GM10248 (cell line): ENCODE measurements at places on chromosomes 16 and 17.

GRCh38 chr16:24855678-24856077 is 9.9 kb downstream of the SLC5A11 start:
- no peak for DNase-seq

- DNase-seq = no peak
These were observed 6.3 kb downstream of the TPPP3 start for GRCh38 chr16:67386861-67387455.

DNA sequence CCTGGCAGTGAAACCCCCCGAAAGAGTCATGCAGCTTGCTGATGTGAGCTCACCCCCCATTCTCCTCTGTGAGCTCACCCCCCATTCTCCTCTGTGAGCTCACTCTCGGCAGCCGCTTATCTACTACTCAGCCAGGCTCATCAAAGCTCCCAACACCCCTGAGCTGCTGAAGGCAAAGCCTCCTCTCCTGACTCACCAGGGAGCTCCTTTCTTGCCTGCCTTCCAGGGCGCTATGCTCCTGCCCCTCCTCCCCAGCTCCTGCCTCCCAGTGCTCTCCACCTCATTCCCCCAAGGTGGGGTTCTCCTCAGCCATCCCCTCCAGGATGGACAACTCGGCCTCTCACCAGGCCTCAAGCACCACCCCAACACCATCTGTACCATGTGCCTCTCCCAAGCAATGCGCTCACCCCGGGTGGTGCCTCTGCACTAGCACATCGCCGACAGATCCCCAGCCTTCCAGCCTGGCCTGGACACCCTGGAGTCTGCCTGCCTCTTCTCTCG is 27.7 kb upstream of the FAAP100 start:
- DNase-seq = no peak

GRCh38 chr17:37826497-37827430 is 81.9 kb upstream of the HNF1B start:
- DNase-seq = no peak

GRCh38 chr16:442976-443375 is 17.5 kb downstream of the RAB11FIP3 start:
- no peak for DNase-seq

DNA sequence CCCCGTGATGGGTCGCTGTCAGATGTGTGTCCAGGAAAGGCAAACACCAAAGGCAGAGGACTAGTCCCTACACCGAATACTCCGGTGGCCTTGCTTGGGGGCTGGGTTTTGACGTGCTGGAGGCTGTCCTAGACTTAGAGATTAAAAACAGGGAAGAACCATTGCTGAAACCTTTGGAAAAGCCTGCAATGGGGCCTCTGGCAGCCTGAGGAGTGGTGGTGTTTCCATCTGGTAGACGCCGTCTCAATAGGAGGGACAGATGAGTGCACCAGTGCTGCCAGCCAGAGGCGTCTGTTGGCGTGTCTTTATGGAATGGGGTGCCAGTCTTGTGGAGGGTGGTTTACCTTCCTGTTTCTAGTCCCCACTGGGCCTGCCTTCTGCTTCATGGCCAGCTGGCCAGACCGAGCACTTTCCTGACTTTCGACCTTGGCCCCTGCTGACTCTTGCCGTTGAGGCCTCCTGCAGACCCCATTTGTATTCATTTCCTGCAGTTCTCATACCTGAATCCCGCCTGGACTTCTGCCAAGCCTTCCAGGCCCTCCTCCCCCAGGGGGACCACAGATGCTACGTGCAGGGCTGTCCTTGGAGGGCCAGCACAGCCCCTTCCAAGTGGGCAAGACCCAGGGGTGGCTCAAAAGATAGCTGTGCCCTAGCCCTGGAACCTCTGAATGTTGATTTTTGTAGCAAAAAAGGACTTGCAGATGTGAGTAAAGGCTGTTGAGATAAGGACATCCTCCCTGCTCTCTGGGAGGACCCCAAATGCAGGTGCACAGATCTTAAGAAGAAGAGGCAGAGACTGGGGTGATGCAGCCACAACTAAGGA is 1.9 kb upstream of the DNASE1 start:
- DNase-seq = no peak

- DNase-seq = no peak
These were observed 68.3 kb downstream of the MAF start for GRCh38 chr16:79532273-79532672.

GRCh38 chr17:8892338-8892690 is 24.8 kb upstream of the PIK3R6 start:
- DNase-seq = peak; percentile 67

- no peak for DNase-seq
These were observed 3.2 kb upstream of the NLK start for GRCh38 chr17:28039251-28039650.

GRCh38 chr16:57118461-57119084 is 26.2 kb downstream of the CPNE2 start:
- no peak for DNase-seq

GRCh38 chr17:80886641-80887573 is 104.7 kb upstream of the CHMP6 start:
- no peak for DNase-seq

GRCh38 chr16:50999181-50999580 is 151.9 kb downstream of the SALL1 start:
- no peak for DNase-seq

DNA sequence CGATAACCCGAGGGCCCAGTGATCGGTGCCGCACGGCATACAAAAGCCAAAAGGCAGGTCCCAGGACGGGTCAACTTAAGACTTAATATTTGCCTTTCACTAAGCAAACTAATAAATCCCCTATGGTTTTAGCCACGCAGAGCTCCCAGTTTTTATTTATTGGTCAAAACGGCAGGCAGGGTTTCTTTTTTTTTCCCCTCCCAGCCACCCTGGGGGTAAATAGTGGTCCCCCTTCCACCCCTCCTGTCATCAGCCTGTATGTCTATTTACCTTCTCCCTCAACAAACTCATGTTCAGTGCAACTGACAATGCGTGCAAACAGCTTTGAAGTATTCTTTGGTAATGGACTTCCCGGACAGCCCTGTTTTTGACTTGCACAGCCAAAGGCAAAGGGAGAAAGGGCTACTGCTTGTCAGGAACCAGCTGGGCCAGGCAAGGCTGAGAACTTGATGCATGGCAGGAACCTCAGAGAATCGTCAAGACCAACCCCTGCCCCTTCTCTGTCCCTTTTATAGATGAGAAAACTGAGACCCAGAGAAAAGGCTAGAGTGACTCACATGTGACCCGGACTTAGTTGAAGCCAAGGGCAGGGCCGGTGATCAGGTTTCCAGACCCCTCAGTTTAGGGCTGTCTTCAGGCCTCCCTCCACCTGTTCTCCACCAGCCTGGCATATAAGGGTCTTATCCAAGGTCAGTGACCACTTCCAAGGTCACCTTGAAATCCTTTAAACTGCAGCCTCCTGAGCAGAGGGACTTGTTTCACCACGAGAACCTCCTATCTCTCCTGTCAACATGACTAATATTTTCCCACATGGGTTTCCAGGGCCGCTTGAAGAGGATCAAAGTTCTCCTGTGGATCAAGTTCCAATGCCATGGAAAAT is 279.0 kb downstream of the SOX9 start:
- DNase-seq = no peak

DNA sequence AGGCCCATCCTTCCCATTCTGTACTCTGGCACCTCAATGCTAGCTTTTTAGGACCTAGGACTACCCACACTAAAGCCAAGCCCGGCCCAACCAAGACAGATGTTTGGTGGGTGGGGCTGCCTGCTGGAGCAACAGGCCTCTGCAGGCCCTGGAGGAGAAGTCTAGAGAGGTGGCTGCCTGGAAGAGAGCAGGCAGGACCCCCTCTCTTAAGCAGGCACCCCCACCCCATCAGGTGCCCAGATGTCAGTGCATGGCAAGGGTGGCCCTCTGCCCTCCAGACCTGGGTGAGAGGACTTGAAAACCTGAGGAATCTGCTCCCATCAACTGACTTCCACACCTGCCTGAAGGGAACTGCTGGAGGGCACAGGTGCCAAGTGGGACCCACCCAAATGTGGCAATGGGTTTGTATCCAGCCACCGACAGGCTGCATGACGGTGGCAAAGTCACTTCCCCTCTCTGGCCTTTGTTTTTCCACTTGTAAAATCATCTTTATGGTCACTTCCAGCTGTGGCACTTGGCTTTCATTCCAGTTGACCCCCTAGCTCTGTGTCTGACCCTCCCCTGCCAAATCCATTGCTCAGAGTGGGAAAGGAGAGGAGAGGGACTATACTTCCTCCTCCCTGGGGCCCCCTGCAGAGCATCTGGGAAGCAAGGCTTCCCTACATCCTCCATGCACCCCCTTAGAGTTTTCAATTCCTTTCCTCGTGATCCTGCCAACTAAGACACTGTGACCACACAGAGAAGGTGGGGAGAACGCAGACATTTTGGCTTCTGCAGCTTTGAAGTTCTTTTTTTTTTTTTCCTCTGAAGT is 1.7 kb upstream of the STAT5A start:
- DNase-seq = no peak

DNA sequence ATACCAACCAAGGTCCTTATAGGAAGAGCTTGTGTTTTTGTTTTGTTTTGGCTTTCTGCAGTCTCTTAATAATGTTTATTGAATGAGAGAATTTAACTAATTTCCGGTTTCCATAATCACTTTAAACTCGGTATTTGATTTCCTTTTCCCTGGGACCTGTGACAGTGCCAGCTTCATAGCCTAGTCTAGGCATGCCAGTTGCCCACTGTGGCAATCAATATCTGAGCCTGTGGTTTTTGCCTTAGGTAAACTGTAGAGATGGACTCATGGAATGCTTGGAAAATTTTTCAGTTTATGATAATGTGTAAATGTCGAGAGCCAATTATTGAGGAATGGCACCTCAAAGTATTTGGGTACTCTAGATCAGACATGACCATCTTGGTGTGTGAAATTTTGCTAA is 78.2 kb downstream of the FTO start:
- DNase-seq = no peak

DNA sequence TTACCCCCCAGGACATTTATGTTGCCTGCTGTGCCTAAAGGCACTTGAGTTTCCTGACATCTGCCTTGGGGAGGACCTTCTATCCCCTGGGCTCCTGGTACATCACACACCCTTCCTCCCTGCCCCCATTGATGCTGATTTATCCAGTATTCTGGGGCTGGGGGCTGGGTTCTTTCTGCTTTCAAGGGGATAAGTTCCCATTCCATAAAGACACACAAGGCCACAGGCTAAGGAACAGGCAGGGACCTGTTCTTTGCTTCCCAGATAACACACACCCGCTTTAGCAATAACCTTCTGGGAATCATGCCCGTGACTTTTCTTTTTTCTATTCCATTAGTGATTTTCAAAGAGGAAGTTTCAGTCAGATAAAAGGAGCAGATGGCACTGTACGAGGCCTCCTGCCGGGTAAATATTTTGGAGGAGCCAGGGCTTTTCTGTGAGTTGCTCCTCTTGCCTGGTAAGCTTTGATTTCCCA is 30.6 kb downstream of the CHD9 start:
- DNase-seq = no peak

- no peak for DNase-seq
These were observed 6.1 kb downstream of the SLC35G3 start for GRCh38 chr17:35188111-35188510.

- no peak for DNase-seq
These were observed 7.0 kb downstream of the TMEM132E start for GRCh38 chr17:34586346-34586846.

- no peak for DNase-seq
These were observed 13.3 kb upstream of the RBBP6 start for GRCh38 chr16:24525970-24526559.

GRCh38 chr17:38706505-38707216 is 1.6 kb downstream of the MLLT6 start:
- DNase-seq = no peak

GRCh38 chr17:72853440-72854415 is 238.8 kb downstream of the SLC39A11 start:
- no peak for DNase-seq

DNA sequence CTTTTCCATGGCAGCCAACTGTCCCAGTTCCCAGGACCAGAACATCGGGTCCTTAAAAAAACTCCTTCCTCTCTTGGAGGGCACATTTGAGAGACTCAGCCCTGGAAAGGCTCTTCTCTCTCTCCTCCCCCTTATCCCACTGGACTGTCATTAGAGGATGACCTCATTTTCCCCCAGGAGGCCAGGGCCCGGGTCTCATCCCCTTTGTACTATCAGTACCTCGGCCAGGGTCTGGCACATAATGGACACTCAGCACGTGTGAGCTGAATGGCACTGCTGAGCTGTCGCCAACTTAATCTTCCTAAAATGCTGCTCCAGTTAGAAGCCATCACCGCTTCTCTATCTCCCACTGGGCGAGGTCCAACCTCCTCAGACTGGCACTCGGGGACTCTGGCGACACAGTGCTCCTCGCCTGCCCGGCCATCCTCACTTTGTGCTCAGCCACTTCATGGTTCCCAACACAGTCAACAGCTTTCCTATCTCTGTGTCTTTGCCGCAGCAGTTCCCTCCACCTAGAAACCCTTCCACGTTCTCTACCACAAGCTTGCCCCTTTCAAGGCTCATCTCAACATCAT is 3.6 kb upstream of the RHBDL3 start:
- no peak for DNase-seq

GRCh38 chr17:28755486-28755885 is 11.7 kb downstream of the TRAF4 start:
- DNase-seq = no peak

- DNase-seq = no peak
These were observed 35.7 kb downstream of the SMARCE1 start for GRCh38 chr17:40611840-40612474.

- no peak for DNase-seq
These were observed 75.1 kb upstream of the GOT2 start for GRCh38 chr16:58809213-58809612.

GRCh38 chr16:49700251-49701064 is 155.5 kb downstream of the ZNF423 start:
- no peak for DNase-seq

DNA sequence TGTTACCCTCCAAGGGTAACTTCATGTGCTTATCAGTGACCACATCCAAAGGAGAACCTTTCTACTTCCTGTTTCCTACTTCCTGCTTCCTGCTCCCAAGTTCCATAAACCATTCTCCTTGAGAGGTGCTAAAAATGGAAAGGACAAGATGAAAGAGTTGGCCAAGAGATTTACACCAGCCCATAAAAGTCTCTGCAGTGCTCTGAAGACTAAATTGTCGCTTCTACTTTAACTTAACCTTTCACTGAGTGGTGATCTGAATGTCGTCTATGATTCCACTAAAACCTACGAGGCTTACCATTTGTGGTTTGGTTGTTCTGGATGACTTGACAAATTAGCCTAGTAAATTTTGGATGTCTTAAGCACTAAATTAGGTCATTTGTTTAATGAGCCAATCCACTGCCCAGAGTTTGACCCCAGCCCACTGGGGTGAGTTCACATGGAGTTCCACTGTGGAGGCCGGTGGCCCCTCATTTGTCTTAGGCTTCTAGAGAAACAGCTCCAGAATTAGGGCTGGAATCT is 333.1 kb downstream of the FOXL1 start:
- DNase-seq = no peak

- no peak for DNase-seq
These were observed 131.0 kb downstream of the AATF start for GRCh38 chr17:37079735-37080134.
